ENCODE measurements at places on chromosomes 6 and 20. TPM values are rescaled to one million over a fixed set of nuclear protein-coding genes. Genes with fewer than 3 reads are reported as not detected.

- DNase-seq: no peak
Measured at GRCh38 chr20:10488534-10488933, 53.4 kb downstream of the SLX4IP start.

- DNase-seq: no peak
Measured at GRCh38 chr20:4371623-4372251, 350.0 kb upstream of the PRND start.

GRCh38 chr20:3134151-3134550 lies 25.5 kb downstream of the FASTKD5 start:
- DNase-seq: no peak

DNA sequence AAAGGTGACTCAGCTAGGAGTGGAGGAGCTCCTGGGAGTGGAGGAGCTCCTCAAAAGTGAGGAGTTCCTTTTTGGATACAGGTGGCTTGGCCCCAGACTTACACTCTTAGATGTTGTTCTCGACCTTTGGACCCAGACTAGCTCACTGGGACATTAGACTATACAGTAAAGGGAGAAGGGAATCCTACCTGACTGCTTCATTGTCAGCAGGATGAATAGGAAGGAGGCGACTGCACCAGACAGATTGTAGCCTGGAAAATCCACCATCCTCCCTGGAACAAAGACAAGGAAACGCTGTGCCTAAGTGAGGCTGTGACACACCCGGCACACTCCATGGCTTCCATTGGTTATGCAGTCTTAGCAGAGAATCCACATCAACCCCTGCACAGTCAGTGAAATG lies at the start of gene BTNL2:
TSS of gene BTNL2 (minus strand) at position 325 of the 400 bp plus-strand sequence. CDS start at position 267, 58 bp downstream.
- no peak for DNase-seq

- no peak for DNase-seq
Measured at GRCh38 chr6:48916607-48917006, 546.4 kb downstream of the MMUT start.

- no peak for DNase-seq
Measured at GRCh38 chr20:2801286-2801728, 880 bp upstream of the CPXM1 start.

DNA sequence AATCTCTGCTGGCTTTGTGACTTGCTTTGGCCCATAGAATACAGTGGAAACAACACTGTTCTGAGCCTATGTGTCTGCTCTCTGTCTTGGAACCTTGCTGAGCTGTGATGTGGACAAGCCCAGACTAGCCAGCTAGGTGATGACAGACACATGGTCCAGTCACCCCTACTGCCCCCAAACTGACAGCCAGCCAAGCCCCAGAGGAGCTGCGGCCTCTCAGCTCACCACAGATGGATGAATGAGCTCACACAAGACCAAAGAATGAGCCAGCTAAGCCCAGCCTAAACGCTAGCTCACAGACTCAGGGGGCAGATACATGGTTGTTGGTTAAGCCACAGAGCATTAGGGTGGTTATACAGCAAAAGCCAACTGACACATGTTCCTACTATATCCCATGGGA lies 4.1 kb downstream of the AARS2 start:
- no peak for DNase-seq

GRCh38 chr6:52537001-52537753 lies 39.7 kb downstream of the TRAM2 start:
- DNase-seq: no peak

DNA sequence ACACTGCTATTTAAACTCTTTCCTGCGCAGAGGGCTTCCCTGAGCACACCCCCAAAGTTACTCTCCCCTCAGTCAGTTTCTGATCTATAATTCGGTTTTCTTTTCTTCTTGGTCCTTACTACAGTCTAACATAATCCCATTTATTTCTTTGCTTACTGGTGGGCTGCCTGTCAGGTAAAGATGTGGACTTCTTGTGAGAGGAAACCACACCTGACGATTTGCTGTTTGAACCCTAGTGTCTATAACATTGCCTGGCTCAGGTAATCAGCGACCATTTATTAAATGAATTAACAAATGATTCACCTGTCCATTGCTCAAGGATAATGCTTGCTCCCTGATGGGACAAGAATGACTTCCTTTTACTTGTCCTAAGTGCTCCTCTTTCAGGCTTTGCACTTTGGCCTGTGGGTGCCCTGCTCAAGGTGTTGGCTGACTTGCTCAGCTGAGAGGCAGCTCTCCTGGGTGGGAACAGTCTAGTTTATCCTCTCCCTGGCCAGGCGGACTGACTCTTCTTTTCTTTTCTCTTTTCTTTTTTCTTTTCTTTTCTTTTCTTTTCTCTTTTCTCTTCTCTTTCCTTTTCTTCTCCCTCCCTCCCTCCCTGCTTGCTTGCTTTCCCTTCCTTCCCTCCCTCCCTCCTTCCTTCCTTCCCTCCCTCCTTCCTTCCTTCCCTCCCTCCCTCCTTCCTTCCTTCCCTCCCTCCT lies 233.1 kb downstream of the BCAS1 start:
- DNase-seq: no peak

GRCh38 chr6:135440087-135440792 lies 57.3 kb downstream of the AHI1 start:
- DNase-seq: no peak

DNA sequence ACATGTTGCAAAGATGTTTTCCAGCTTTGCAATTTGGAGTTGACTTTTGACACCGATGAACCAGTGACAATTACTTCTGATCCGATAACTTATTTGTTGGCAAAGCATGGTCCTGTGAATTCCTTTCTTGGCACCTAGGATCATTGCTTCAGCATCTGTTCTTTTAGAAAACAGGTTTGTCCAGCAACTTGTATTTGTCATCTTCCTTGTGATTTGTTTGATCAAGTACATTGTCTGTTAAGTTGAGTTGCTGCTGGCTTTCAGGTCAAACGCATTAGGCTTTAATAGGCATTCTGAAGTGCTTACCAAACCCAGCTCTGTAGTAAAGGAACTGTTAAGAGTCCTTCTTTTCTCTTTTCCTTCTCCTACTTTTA lies 192.4 kb upstream of the ZNF217 start:
- no peak for DNase-seq

DNA sequence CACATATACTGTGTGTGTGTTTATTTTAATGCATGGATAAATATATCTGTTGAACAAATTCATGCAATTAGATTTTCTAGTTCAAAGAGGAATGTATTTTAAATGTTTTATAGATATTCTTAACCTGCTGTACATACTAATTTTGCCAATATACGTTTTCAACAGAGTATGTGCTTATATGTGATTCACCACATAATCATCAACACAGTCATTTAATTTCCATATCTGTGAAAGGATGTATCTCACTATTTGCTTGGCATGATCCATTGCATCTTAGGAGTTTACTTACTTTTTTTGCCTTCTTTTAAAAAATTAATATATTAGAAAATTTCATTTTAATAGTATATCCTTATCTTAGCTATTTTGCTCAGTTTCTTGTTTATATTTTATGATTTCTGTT lies 902.3 kb upstream of the CITED2 start:
- no peak for DNase-seq

GRCh38 chr6:89695667-89696066 lies 57.1 kb upstream of the LYRM2 start:
- no peak for DNase-seq

- DNase-seq: no peak
Measured at GRCh38 chr20:22688485-22688884, 104.1 kb upstream of the FOXA2 start.

- no peak for DNase-seq
Measured at GRCh38 chr6:45009576-45009975, 318.6 kb upstream of the RUNX2 start.

GRCh38 chr20:22974354-22974753 lies 60.8 kb upstream of the SSTR4 start:
- DNase-seq: no peak

- DNase-seq: peak; percentile 55
Measured at GRCh38 chr6:167394339-167394738, 69.5 kb downstream of the TTLL2 start.

DNA sequence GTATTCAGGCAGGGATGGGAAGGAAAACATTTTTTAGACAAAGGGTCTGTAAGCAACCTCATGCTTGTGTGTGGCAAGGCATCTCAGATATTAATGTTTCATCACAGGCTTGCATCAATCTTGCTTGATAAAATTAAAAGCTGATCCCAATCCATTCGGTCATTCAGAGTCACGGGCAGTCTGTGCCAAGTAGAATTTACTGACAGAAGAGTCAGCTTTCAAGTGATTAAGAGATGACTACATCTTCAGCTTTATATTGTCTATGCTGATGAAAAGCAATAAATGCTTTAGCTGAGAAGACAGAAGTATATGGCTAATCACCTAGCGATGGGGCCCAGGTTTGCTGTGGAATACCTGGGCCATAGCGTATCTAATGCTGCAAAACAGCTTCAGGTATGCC lies 3.5 kb downstream of the PLEKHG1 start:
- DNase-seq: no peak

DNA sequence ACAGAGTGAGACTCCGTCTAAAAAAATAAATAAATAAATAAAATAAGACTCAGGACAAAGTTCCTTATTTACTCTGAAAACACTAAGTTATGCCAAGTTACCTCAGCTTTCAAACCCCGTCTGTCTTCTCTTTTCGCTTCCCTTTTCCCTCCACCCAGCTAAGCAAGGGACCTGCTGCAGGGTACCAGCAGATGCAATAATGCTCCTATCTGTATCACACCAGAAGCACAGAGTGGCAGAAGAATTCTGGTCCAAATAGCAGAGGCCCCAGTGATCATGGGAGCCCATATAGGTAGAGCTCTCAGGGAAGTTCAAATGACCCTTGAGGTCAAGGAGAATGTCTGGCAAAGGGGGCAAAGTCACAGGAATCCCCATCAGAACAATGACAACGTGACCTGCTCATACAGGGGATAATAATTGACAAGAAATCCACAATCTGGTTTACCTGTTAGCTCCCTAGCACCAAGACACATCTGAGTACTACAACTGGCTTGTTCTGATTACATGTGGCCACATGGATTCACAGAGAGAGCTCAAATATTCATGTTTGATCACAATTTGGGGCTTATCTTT lies 8.7 kb downstream of the GCM1 start:
- no peak for DNase-seq

GRCh38 chr6:144530118-144530517 lies 245.0 kb downstream of the UTRN start:
- no peak for DNase-seq

DNA sequence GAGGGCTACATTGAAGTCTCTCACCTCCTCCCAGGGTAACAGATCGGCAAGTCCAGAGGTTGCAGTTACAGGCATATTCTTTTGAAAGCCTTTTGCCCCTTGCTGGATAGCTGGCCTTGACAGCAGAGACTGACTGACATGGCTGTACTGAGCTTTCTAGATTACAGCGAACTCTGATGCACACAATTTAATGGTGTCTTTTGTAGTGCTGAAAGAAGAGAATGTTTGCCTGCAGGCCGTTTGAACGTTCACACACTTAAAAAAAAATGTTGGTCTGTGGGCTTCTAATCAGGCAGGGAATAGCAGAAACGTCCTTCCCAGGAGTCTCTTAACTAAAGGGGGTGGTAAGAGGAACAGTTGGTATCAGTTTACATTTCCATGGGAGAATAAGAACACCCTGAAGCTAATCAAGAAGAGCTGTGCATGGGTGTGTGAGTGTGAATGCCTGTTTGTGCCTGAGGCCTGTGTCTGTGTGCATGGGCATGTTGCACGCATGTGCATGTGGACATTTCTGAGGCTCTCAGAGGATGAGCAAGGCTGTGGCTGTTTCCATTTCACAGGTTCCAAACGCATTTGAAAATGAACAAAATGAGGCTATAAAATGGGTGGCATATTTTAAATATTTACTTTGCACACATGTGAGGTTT lies 213.9 kb upstream of the SSTR4 start:
- DNase-seq: no peak

Gene PREX1
- total RNA-seq: 166 TPM

Gene SERINC1
- 120 TPM for total RNA-seq

Gene OTOR
- total RNA-seq: not detected

Gene HCRTR2
- total RNA-seq: not detected

Gene LY6G6F
- 2.2 TPM for total RNA-seq

Gene PAX1
- not detected for total RNA-seq

All from spleen (tissue), 13 donors.